Urinary bladder (tissue), 4 donors: ENCODE measurements at places on chromosomes 5 and 9. TPM values are rescaled to one million over a fixed set of nuclear protein-coding genes. Genes with fewer than 3 reads are reported as not detected.

DNA sequence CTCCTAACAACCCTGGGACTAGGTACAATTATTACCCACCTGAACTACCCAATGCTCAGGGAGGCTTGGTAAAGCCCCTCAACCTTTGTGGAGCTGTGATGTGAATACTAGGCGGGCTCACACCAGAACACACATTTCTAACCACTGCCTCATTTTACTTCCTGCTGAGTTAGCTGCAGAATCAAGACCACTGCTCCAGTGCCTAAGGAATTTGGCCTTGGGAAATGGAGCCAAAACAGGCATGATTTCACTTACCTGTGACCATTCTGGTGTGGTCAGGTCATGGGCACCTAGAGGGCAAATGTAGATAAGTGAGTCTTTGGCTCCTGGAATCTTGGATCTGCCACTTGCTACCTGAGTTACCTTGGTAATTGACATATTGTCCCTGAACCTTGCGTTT is 5.2 kb downstream of the WWC1 start:
- DNase-seq, result no peak

- no peak for DNase-seq
These were observed 65.7 kb upstream of the RORB start for GRCh38 chr9:74431467-74431866.

- no peak for DNase-seq
These were observed 41.3 kb downstream of the CAST start for GRCh38 chr5:96703384-96703920.

Gene RIGI
- 25.2 TPM for total RNA-seq

GRCh38 chr9:137836151-137836830 is 41.3 kb upstream of the CACNA1B start:
- no peak for DNase-seq

- no peak for DNase-seq
These were observed 7.6 kb downstream of the BASP1 start for GRCh38 chr5:17224858-17225511.

DNA sequence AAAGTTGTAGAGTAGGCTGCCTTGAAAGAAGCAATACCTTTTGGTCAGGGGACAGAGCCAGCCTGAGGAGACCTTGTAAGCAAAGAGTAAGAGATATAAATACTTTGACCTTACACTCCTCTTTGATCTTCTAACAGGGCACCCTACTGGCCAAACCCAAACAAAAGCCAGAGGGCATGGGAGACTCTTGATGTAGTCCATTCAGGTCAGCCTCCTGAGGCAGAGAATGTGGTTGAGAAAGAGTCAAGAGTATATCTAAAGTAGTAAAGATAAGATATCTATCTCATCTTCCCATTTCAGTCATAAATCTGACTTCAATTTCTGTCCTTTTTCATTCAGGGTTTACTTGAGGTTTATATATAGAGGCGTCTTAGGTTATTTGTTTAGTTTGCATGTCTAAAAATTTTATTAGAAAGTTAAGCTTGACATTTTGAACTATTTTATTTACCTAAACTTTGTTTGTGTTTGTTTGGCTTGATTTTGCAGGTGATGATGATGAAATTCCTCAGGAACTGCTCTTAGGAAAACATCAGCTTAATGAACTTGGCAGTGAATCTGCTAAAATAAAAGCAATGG is 125.7 kb downstream of the NIPBL start:
- DNase-seq, result no peak

GRCh38 chr5:91076138-91076537 is 307.0 kb downstream of the ARRDC3 start:
- no peak for DNase-seq

Gene SOX30
- not detected for total RNA-seq

GRCh38 chr5:33531824-33532223 is 91.1 kb downstream of the TARS1 start:
- no peak for DNase-seq

Gene SV2C
- total RNA-seq, result 2.1 TPM

DNA sequence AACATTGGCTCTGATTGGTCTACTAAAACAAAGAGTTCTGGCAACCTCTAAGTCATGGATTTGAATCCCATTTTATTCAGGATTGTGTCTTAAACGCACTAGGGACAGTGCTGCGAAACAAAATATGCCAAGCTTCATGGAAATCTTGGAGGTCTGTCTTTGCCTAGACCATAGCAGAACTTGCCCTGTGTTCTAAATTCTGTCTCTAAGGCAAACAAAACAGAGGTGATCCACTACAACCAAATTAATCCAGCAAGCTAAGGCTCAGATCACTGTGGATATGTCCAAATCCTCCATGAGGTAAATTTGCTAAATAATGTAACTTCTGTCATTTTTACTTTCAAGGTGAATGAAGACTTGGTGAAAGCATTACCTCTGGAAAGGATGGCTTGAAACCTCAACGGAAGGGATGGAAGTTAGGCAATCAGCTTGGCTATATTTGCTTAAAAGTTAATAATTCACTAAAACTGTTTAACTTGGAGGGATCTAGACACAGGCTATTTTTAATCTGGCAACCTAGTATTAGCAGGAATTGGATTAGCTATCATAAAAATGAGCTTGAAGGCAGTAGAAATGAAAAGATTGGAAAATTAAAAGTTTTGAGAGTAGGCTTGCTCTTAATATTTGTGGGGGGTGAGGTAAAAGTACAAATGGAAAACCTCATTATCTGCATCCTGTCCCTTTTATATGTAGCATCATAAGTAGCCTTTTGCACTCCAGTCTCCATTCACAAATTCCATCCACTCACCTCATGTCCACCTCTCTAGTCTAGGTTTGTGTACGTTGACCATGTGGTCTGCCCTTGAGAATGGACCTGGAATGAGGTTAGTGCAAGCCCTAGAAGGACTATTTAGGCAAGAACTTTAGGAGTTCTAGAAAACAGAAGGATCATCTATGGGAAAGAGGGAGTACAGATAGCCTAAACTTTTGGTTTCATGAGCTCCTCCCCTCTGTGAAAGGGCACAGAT is 176.2 kb downstream of the SMC2 start:
- DNase-seq, result no peak

DNA sequence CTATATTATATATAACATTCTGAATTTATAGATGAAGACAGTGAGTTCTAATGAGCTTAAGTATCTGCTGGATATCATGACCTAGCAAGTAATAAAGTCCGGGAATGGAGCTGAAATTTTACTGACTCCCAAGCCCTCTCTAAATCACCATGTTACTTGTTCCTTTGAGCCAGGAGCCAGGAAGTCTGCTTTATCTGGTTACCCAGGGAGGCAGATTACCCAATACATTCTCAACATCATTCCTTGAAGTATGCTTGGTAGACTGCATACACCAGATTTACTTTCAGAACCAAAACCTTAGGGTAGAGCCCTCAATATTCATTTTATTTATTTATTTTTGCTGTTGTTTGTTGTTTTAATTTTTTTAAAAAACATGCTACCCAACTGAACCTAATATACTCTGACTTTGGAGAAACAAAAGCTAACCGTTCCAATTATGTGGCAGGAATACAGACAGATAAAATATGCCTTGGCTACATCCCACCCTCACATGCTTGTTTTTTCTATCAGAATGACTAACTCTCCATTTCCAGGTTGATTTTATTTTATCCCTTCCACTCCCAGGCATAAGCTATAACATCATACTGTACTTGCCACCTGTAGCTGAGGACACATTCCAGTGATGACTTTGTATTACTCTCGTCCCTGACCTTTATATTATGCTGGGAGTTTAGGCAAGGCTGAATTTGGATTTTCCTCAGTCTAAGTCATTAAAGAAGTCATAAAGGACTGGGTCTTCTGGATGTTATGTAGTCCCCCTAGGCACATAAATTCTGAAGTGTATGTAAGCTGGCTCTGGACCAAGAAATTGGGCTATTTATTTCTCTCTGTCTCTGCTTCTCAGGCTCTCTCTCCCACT is 82.0 kb downstream of the YIPF5 start:
- no peak for DNase-seq

GRCh38 chr5:74627646-74628279 is 12.8 kb downstream of the ENC1 start:
- DNase-seq, result no peak

DNA sequence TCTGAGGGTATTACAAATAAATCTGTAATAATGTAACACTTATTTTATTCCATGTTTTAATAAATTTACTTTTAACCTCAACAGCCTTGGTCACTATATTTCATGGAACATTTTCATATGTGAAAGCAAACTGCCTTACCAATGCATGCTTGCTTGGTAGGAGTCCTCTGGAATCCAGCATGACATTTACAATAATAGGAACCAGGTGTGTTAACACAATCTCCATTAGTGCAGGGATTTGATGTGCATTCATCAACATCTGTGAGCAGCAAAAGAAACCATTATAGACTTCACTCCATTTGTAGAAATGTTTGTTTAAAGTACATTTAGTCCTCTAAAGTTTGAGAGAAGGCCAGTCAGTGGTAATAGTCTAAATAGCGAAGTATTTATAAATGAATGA is 159.4 kb downstream of the FBN2 start:
- no peak for DNase-seq

DNA sequence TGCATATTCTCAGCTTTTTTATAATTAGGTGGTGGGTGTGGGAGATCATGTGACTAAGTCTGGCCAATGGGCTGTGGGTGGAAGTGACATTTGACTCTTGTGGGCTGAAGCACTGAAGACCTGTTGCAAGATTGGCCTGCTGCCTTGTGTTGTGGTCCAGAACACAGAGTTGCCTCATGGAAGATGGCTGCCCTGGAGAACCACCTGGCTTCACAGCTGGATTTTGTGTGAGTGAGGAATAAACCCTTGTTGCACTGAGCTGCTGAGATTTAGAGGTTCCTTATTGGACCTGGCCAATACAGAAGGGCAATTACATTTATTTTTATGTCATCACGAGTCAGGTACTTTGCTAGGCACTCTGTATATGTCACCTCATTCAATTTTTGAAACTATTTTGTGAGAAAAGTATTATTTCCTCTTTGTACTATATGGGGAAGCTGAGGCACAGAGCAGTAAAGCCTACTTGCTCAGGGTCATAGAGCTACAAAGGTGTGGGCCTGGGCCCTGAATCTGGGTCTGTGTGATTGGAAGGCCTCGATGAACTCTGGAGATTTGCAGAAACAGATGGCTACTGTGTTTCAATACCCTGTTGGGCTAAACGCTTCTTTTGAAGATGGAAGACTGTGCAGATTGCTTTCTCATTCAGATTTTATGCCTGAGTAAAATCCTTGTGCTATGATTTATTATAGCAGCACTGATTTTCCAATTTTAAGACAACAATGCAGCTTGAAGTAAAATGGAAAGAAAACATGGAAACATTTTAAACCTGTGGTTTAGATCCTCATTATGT is 71.2 kb upstream of the TBC1D2 start:
- DNase-seq, result no peak

Gene QRFP
- not detected for total RNA-seq

Gene FCN1
- 1.9 TPM for total RNA-seq

Gene DBH
- total RNA-seq, result 0.79 TPM

DNA sequence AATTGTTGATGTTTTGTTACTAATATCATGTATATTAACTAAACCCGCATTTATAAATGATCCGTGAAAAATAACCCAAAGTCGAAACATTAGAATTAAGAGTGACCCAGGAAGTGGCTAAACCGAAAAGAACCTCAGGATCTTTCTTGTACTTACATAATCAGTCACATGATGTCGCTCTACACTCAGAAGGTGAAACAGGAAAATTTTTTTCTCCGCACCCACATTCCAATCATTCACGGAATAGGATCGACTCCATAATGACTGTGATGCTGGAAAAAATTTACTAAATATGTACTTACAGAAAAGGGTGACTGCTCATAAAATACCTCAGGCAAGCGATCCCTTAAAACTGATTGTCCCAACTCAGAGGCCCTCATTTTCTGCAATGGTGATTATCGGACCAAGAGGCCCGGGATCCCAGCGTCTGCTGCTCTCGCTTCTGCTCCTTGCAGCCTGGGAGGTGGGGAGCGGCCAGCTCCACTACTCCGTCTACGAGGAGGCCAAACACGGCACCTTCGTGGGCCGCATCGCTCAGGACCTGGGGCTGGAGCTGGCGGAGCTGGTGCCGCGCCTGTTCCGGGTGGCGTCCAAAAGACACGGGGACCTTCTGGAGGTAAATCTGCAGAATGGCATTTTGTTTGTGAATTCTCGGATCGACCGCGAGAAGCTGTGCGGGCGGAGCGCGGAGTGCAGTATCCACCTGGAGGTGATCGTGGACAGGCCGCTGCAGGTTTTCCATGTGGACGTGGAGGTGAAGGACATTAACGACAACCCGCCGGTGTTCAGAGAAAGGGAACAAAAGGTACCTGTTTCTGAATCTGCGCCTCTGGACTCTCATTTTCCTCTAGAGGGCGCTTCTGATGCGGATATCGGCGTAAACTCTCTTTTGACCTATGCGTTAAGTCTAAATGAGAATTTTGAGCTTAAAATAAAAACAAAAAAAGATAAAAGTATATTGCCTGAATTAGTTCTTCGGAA is at the start of gene PCDHA12:
TSS of gene PCDHA12 (plus strand) at position 224 of the 981 bp plus-strand sequence. CDS start at position 389, 165 bp downstream.
- DNase-seq, result no peak

DNA sequence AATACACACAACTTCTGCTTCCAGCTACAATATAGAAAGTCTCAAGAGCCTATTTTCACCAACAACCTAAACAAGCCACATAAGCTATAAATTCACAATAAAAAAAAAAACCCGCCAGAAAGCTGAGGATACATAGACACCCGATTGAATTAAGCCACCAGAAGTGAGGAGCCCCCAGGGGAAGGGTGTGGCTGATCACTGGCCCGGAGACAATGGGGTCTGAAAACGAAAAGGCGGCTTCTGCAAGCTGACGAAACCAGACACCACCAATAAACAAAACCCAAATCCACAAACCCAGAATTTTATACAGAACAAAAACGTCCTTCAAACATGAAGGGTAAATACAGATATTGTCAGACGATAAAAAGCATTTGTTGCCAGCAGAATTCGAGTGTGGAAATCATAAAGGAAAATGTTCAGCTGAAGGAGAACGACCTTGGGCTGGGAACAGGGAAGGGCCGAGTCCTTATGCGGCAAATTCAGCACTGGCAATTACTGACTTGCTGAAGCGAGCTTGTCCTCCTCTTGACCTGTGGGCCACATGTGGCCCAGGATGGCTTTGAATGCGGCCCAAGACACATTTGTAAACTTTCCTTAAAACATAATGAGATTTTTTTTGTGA is 39.6 kb upstream of the CEP72 start:
- no peak for DNase-seq

GRCh38 chr9:18947892-18948339 is 85.1 kb downstream of the SAXO1 start:
- DNase-seq, result no peak

DNA sequence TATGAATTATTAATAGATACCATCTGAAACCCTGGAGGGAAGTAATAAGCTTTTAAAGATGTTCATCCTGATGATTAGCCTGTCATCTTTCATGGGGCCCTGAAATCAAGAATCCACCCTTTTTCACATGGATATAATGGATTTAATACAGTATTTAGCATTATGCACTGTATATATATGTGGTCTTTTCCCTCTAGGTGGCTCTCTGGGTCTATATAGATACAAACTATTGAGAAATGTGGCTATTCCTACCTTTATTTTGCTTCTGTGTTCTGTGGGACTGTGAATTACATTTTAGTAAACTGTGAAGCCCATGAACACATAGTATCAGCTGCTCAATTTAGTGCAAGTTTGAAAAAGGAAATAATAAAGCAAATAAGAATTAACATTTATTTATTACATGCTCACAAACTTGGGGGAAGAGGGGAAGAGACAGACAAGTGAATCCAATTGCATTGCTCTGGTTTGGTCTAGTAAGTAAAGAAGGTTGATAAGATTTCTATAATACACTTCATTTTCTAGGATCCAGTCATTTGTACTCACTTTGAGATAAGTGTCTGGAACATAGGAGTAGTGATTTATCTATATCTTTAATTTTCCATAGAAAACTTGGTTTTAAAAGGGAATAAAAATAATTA is 112.2 kb downstream of the SCAMP1 start:
- no peak for DNase-seq

GRCh38 chr5:88660947-88661805 is 221.8 kb downstream of the MEF2C start:
- no peak for DNase-seq
